Activated CD8-positive, alpha-beta T cell treated with anti-CD3 and anti-CD28 coated beads for 36 hours (primary cell): ENCODE measurements at places on chromosomes 11 and 22.

DNA sequence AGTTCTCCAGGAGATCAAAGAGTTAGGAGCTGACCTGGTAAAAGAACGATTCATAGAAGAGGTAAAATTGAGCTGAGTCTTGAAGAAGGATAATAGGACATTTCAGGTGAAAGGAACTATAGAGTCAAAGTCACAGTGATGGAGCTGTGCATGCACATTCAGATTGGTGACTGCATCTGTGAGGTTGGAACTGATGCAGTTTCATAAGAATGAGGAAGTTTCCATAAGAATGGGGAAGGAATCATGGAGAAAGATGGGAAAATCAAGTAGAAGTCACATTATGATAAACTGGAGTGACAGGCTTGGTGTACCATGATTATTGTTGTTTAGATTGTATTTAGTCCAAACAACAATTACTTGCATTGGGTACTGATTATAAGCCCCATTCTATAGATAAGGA lies 232.2 kb downstream of the FAM76B start:
- DNase-seq: no peak

DNA sequence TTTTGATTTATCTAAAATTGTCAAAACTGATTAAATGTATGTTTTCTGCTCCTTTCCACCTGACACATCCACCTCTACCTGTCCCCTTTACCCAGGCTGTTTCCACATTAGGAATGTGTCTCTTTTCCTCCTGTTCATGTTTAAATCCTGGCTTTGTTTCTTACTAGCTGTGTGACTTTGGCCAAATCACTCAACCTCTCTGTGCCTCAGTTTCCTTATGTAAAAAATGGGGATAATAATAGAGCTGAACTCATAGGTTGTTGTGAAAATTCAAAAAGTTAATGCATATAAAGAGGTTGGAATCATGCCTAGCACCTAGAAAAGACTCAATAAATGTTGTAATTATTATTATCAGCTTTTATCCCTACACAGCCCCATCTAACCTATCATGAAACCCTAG lies 136.8 kb downstream of the NXPE2 start:
- no peak for DNase-seq

GRCh38 chr11:111514216-111515031 lies at the start of gene HOATZ:
Gene HOATZ, plus strand, starts transcription at chr11:111514778. Its CDS starts 7 bp downstream, at chr11:111514785.
- DNase-seq: peak; percentile 48

DNA sequence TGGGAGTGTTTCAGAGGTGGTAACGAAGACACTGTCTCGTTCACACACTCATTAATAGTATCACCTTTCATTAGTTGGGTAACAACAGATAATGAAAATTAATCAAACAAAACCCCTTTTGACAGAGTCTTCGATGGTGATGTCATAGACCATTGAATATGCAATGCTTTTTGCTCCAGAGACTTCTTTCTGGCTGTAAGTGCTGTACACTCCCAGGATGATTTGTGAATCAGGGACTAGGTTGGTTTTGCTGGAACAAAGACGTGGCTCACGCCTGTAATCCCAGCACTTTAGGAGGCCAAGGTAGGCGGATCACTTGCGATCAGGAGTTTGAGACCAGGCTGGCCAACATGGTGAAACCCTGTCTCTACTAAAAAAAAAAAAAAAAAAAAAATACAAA lies 9.5 kb upstream of the RASSF10 start:
- DNase-seq: no peak

DNA sequence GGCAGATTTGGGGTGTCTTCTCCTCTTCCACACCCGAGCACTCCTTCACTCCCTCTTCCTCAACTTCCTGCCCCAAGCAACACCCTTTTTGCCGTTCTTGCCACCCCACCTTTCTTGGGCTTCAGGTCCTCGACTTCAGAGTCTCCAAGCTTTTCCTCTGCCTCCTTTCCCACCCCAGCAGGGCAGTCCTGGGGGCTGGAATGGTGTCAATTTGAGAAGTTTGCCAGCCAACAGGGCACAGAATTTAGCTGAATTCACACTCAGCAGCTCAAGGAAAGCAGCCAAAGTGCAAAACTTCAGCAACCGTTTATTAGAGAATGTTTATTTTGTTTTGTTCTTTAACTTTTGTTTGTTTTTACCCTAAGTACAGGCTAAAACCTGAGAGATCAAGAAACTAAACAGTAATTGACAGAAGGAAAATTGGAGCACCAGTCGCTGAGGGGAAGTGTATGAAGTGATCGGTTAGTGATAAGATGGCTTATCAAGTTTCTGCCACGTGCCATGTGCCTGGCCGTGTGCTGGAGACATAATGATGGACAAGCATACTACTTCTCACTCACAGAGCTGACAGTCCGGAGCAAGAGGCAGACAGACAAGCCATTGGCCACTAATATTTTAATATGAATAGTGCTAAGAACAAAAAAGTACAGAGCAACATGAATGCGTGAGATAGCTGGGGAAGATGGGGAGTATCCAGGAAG lies 44.4 kb downstream of the AHNAK start:
- DNase-seq: no peak

DNA sequence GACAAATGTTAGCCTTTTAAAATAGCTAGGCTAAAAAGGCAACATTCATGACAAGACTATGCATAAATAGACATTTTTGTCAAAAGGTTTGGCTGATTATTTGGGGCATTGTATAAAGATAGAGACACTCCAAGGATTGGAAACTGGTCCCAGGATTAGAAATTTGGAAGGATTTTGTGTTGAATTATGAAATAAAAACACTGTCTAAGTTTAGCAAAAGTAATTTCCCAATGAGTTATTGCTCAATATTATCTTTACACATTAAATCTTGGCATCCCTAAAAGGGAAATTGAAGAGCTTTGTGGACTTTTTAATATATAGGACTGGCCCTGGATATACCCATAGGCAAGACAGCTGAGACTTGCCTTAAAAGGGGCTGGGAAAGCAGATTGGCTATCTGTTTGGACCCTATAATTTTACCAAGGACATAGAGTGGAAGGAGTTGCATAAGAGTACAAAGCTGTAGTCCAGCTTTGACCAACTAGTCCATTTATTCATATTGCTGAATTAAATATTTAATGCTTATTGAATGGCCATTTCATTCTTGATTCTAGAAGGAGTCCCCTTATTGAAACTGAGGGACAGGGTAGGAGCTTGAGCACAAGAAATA lies 382.7 kb downstream of the METTL15 start:
- no peak for DNase-seq

- no peak for DNase-seq
These were observed 97.0 kb downstream of the ST3GAL4 start for GRCh38 chr11:126452241-126453101.

DNA sequence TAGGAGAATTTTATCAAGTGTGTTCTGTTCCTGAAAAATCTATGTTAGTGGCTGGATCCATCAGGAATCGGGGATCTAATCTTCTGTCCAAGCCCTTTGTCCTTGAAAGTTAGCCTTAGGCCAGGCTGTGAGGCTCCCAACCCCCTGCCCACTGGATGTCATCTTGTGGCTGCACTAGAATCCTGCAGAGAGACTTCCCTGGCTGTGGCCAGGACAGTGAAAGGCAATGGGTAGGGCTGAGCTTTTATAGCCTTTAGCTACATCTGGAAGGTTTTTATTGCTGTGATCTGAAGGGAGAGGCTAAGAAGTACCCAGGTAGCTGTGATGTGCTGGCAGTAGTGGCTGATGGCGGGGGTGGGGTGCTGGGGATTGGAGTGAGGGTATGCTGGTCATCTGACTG lies 2.1 kb downstream of the OAF start:
- DNase-seq: no peak

DNA sequence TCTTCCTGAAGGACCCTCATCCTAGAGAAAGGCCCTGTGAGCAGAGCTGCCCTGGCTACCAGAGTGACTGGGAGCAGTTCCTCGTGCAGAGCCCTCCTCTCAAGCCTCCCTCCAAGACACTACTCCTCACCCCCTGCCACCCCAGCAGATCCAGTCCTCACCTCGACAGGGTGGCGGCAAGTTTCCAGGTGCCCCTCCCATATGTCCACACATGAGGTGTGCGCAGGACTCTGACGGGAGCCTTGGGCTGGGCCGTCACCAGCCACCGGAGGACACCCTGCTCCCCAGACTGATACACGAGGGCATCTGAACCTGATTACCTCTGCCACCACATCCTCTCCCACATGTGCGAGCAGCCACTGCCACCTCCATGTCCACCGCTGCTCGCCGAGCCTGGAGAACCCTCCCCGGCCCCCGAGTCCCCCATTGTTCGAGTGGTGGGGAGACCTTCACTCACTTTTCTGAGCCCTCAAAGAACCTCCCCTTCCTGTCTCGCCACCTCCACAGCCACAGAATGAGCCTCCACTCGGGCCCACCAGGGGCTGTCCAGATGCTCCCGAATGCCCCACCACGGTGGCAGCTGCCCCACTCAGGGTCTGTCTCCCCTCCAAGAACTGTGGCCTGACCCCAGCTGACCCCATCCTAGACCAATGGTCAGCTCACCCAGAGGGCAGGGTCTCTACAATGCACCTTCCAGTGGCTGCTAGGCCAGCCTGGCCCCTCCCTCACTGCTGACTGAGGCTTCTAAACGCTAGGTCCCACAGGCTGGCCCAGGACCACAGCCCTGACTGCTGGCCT lies 62.5 kb downstream of the DGCR2 start:
- no peak for DNase-seq

GRCh38 chr11:36822829-36823228 lies 224.8 kb upstream of the RAG2 start:
- DNase-seq: no peak

- no peak for DNase-seq
These were observed 86.4 kb downstream of the GDPD4 start for GRCh38 chr11:77215106-77215505.

GRCh38 chr11:8689726-8690255 lies 7.2 kb downstream of the RPL27A start:
- DNase-seq: no peak

GRCh38 chr22:18984564-18984963 lies 48.5 kb upstream of the PRODH start:
- DNase-seq: no peak

GRCh38 chr22:47171441-47172221 lies 409.2 kb downstream of the TBC1D22A start:
- DNase-seq: no peak

DNA sequence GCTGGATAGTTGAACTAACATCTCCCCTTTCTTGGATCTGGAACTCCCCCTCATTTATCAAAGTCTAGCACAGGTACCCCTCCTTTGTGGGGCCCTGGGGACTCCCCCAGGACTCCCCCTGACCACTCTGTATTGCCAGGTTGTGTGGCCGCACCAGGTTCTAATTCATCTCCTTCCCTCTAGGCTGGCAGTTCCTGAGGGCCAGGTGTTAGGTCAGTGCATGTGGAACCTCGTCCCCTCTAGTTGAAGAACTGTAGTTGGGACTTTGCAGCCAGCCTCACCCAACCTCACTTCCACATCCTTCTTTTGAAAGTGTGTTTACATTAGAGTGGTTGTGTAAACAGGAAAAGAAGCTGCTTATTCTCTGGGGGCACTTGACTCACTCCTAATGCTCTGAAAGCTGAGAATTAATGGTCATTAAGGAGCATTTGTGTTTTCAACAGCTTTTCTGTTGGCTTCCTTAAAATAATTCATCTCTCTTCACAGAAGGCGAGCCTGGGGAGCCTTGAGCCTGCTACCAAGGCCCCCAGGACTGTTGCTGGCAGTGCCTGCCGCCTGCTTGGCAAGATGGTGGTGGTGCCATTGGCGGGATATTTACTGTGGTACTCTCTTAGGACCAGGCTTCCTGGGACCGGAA lies 11.8 kb downstream of the UPB1 start:
- DNase-seq: no peak

GRCh38 chr11:94925422-94926270 lies 47.7 kb downstream of the CWC15 start:
- no peak for DNase-seq

- no peak for DNase-seq
These were observed 642 bp upstream of the SEPTIN3 start for GRCh38 chr22:41968601-41969000.

DNA sequence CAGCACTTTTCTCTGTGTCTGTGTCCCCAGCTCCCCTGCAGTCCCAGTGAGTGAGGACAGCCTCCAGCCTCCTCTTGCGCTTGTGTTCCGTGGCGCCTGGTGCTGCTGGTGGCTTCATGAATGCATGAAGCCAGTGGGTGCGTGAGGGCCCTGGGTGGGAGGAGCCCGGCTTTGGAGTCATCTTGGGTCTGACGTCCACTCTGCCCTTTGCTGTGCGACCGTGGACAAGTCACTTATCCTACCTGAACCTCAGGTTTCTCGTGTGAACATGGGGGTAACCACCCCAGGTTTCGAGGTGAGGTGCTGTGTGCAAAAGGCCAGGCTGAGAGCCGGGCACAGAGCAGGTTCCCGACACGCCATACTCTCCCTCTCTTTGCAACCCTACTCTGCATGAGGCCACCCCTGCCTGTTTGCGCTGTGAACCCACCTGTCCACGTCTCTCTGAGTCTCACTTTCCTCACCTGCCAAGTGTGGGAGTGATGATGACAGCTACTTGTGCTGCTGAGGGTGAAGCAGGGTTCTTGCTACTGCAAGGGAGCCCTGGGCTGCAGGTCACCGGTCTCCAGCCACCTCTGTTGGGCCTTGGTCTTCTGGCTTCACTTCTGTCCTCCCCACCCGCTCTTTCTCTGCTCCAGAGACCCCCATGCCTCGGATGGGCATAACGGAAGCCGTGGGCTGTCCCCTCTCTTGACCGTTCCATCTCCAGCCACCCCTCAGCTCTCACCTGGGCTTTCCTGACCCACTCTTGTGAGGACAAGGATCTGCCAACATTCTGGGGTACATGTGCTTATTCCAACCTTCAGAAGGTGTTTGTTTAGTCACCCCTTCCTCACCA lies 537.6 kb downstream of the TBC1D22A start:
- DNase-seq: no peak

- DNase-seq: no peak
These were observed 6.2 kb upstream of the UBE4A start for GRCh38 chr11:118353084-118353710.
